ENCODE measurements at places on chromosomes 6 and 20.
A peak's percentile ranks its signal among the peaks of the same experiment; 100 is the strongest.

DNA sequence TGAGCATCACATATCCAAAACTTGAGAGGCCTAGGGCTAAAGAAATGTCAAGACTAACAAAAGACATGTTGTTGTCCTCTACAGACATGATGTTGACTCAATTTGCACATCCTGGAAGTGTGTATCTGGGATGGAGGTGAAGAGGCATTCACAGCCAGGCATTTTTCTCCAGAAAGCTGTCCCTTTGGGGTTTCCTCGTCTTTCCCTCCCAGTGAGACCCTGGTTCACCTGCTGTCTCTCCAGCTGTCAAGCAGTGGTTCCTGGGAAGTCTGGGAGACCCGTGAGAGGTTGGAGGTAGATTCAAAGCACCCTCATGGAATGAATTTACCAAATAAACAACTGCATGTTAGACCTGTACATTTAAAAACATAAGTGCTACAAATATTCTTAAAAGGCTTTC is 32.1 kb downstream of the BACH2 start:
- no peak for DNase-seq

DNA sequence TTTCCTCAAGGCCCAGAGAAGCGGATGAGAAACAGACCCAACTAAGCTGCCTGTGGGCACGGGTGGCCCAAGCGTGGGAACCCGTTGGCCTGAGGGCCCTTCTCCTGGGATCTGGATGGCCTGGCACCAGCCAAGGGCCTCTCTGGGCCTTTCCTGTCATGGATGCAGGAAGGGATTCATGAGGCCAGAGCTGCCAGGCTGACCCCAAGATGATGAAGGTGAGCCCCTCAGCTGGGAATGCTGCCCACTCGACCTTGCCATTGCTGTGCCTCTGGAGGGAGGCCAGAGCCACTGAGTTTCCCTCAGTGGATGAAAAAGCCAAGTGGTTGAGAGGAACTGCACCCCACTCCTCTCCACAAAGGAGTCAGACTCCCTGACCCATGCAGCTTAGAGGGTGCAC is 171.2 kb downstream of the VEGFA start:
- no peak for DNase-seq

GRCh38 chr6:125658759-125659431 is 90.5 kb upstream of the HEY2 start:
- peak; percentile 7 for DNase-seq

- DNase-seq: peak; percentile 10
These were observed 99.4 kb downstream of the EYA4 start for GRCh38 chr6:133340557-133340956.

DNA sequence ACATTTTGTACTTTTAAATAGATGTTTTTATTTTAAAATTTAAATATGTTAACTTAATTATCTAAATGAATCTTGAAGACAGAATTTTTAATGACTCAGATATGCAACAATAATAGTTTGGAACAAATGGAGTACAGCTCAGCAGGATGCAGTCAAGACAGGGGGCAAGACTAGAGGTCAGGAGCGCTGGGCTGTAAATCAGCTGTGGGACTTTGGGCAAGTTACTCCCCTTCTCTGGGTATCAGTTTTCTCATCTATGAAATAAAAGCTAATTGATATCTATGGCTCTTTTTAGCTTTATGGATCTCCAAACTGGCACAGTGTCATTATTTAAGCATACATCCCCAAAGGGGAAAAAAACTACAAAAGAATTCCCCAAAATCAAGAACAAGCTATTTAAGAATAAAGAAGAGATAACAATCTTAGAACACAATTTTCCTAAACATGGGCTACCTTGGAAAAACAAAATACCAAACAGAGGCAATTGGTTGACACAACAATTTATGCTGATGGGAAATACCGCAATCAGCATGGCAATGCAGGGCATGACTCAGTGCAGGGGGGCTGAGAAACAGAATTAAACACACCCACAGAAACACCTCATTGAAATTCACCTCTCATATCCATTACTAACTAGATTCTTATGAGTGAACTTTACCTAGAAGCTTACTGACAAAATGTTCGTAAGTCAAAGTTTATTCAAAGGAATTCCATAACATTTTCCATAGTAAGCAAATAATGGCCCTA is 188.2 kb downstream of the SIM1 start:
- no peak for DNase-seq

DNA sequence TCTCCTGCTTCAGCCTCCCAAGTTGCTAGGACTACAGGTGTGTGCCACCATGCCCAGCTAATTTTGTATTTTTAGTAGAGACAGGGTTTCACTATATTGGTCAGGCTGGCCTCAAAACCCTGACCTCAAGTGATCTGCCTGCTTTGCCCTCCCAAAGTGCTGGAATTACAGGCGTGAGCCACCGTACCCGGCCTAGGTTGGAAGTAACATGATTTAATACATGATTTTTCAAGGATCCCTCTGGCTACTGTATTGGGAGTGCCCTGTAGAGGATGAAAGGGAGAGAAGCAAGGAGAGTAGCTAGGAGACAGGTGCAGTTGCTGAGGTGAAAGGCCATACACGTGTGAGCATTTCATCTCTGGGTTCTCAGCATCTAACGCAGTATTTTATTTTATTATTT is 2.6 kb upstream of the NCOA3 start:
- DNase-seq: no peak

- no peak for DNase-seq
These were observed 78.1 kb downstream of the INSM1 start for GRCh38 chr20:20446001-20446400.

DNA sequence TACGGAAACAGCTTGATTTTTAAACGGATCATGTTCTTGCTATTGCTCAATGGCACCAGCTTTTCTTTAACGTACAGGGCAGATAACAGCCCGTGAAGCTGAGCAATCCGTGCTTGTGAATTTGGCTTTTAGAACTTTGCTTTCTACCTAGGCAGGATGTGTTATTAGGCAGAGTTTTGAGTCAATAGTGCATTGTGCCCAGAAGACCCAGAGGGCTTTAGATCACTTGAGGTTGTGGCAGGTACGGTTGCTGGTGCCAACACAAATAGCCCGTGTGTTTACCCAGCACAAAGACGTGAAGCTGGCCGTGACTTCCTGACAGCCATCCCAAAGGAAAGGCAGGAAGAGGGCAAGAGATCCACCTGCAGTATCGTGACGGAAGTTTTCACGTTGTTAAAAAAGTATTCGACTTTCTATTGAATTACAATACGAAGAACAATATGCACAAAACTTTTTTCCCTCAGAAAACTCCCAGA is 117.4 kb upstream of the FRMD1 start:
- no peak for DNase-seq

DNA sequence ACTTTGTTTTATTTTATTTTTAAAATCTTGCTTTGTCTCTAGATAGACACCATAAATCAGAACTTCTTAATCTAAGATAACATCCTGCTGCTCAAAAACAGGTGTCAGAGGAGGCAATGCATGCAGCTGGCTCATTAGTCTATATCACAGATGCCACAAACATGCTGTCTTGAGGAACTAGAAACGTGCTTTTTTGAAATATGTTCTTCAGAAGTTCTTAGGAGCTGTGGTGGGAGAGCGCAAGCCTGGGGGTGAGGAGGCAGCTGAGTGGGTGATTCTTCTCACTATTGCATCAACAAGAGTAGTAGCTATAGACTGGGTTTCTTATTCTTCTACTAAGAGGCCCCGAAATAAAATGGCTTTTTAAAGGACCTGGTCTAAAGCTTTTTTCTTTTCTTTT is 23.4 kb downstream of the IL22RA2 start:
- no peak for DNase-seq

DNA sequence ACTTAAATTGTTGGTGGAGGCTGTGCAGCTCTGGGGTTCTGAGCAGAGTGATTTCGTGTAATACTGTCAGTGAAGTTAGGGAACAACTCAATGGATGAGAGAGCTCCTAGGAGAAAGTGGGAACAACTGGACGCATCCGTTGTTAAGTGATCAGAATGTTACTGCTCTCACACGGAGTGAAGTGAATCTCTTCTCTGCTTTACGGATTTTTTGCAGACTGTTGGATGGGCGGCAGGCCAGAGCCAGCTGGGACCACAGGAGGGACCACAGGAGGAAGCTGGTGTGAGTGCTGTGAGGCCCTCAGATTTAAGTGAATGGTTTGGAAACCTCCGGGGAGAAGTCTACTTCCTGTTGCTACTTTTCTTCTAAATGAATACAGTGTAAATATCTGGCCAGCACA is 23.7 kb upstream of the PPP1R14C start:
- DNase-seq: peak; percentile 35

DNA sequence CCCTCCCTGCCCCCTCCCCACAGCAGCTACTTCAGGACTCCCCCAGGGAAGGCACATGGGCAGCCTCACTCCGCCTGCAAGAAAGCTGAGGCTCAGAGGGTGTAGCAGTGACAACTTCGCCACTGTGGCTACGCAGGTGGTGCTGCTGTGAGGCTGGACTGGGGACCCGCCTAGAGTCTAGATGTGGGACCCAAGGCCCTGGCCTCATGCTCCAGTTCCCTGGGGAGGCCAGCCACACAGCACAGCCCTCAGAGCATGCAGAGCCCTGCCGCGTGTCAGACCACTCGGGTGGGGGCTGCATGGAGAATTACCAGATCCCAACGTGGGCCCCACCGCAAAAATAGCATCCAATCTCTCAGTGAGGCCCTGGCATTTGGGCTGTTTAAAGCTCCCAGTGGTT is 30.8 kb upstream of the VSTM2L start:
- DNase-seq: no peak

DNA sequence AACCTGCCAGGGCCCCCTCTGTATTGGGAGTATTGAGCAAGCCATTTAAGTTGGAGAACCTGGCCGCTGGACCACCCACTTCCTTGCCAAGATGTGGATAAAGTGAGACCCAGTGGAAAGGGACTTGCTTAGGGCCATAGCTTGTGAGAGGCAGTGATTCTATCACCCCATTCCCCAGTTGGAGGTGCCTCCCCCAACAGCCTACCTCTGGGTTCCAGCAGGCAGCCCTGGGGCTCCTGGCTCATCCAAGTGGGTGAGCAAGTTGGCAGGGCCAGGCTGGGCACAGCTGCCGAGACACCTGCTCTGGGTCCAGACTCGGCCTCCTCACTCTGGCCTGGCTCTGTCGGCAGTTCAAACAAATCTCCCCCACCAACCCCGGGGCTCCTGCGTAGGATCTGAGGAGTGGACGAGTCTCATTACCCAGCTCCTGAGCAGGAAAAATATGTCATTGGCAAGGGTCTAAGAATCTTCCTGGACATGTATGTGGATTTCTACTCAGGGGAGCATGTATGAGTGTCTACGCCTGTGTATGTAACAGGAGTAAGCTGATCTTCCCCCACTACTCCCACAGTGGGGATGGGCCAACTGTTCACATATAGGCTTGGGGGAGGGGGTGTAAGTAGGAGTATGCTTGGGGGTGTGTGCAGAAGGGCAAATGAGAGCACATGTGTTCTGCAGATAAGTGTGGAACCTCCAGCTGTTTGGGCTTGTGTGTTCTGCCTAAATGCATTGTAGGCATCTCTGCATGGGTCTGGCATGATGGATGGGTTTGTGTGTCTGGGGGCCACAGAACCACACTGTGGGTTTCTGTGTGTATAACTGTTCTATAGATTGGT is 1.9 kb downstream of the ID1 start:
- peak; percentile 86 for DNase-seq

DNA sequence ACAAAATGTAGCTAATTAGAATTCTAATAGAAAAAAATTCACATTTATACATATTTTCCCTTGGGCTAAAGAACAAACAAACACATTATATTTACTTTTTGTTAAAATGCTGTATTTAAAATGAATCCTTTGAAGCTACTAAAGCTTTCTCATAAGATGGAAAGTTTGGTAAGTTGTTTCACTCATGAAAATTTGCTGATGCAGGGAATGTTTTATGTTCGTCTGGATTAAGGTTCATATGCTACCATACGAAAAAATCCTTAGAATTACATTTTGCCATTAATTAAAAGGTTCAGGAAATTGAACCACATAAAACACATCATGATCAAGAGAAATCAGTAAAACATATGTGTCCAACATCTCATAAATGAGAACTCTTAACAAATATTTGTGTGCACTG is 62.2 kb downstream of the SMLR1 start:
- DNase-seq: no peak

DNA sequence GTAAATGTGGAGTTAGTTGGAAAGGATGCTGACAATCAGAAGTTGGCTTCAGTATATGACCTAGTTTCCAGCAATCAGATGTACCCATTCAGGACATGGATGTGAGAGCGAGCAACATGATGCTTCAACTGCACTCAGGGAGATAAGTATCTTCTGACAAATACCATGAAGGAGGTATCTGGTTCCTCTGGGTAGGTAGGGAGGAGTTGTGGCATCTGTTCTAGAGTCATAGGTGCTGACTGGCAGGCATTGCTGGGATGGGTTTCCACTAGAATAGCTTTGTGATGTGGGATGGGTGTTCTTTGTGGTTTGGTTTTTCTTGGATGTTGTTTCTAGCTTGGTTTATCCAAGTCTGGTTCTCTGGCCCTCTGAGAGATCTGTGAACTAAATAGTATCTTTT is 3.9 kb upstream of the REV3L start:
- DNase-seq: no peak

All from fibroblast of skin of right quadriceps (primary cell).